Stimulated activated CD4-positive, alpha-beta T cell treated with anti-CD3 and anti-CD28 coated beads, Interleukin-15, amount 100 ng/mL, for 48 hours (primary cell): ENCODE measurements at places on chromosomes 2 and 18.

DNA sequence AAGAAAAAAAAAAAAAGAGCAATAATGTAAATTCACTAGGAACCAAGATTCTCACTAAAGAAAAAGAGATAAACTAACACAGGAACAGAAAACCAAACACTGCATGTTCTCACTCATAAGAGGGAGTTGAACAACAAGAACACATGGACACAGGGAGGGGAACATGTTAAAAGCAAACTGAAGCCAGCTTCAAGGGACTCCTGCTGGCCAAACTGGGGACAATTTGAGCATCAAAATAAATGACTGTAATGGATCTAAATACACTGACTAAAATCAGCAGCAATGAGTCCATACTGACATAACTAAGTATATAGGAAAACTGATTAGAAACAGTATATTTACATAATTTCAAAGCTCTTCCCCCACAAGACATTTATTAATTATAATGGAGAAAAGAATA, 73.0 kb downstream of the FARSB start:
- no peak for DNase-seq

GRCh38 chr2:149661844-149662243, 74.3 kb upstream of the MMADHC start:
- DNase-seq, result no peak

DNA sequence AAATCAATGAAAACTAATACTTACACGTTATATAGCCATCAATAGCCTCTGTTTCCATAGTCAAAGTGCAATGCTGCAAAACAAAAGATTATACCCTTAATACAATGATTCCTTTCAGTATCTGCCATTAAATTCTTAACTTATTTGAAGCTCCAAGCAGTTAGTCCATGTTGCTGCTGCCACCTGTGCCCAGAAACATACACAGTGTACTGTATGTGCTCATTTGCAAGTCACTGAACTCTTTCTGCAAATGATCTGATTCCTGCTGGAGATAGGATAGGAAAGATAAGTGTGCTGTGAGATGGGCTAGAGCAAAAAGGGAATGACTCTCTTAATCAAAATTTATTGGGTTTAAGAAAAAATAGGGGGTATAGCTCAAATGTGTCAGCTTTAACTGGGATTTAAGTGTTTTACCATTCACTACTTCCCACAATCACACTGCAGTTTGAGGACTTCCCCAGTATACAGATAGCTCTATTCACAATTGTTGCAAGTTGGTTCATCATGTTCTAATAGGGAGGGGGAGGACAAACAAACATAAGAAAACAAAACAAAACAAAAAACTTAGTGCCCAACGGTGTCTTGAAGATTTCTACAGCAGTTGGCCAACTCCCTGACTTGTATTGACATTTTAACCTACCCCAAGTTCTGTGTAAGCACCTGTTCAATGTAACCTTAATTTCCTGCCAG, 2.7 kb downstream of the IKZF2 start:
- DNase-seq, result no peak

DNA sequence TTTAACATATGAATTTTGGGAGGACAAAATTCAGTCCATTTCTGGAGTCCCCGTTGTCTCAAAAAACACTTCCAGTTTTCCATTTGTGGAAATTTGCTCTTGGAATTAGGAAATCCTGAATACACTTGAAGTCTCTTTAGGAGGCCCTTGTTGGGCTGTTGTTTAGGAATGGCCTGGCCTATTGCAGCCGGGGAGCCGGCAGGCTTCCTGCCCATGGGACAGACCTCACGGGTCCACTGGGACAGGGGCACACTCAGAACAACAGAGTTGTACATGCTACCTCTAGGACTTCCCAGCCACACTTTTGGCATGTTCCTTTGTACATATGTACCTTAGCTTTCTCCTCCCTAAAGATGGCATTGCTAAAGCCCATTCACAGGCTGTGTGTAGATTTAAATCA, 57.3 kb downstream of the ACOXL start:
- DNase-seq, result no peak

GRCh38 chr2:75528221-75528977, 32.3 kb downstream of the EVA1A start:
- no peak for DNase-seq
